ENCODE measurements at places on chromosomes 6 and 20. TPM values are rescaled to one million over a fixed set of nuclear protein-coding genes. Genes with fewer than 3 reads are reported as not detected.
A peak's percentile ranks its signal among the peaks of the same experiment; 100 is the strongest.

DNA sequence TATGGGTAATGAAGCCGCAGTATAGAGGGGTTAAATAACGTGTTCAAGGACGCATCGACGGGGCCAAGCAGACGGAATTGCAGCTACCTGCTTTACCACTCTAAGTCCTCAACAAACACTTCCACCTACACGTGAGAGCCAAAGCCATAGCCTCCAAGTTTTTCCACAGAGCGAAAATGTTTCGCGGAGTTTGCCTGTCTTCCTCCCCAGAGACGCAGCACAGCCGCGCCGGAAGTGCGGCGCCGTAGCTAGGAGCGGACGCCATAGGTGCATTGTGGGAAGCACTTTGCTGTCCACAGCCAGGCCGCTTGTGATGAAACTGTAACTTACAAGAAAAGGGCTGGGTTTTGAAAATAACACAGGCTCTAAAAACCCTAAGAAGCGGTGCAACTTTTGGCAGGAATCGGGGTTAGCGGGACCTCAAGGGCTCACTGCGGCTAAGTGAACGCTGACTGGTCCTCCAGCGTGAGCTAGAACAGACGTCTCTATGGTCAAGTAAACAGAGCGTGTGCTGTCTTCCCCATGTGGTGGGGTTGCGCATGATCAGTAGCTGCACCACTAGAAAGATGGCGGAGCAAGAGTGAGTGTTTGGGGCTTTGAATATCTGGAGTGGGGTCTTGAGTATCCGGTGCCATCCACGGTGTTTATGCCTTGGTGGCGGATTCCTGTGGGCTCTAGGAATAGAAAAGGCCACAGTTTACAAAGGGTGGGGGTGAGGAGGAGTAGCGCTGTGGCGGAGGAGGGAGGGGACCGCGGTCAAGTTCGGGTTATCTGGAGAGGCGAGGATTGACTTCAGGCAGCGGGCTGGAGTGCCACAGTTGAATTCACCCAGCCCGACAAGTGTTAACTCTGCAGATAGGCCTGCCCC, at the start of gene RPL7L1:
RPL7L1 (plus strand) TSS at position 245 of the 868 bp plus-strand sequence; CDS start at position 540, 295 bp downstream.
- peak; percentile 90 for DNase-seq

The CLPSL1 gene
- not detected for total RNA-seq

GRCh38 chr6:49384904-49385303, 78.1 kb downstream of the MMUT start:
- no peak for DNase-seq

DNA sequence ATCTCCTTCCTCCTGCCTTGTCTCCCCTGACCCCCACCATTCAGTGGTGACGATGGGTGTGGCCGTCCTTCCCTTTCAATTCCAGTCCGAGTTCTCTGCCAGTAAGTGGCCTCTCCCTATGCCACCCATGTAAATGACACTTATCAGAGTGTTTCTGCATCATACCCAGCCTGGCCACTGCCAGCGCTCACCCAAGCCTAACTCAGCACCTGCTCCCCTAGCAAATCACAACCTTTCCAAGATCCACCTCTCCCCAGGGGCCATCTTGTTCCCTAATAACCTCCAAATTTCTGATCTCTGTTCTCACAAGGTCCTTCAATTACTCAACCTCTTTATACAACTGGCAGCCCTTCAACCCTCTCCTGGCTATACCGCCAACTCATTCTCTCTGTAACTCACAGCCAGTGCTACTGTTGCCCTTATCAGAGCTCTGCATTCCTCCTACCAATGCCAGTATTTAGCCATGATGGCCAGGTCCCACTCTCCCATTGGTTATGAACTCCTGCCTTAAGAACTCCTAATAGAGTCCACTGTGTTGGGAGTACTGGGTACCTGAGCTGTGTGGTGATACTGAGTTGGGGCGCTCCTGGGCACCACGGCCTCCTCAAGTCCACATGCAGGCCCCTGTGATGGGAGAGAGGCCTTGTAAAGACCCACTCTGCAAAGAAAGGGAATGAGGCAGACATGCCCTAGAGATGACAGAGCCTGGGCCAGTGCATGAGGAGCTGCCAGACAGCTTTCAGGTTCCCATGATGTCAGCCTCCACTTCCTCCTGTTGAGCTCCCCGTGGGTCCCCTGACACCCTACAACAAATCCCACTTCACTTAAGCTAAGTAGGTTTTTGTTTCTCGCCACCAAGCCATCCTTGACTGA, 187.4 kb upstream of the RREB1 start:
- no peak for DNase-seq

DNA sequence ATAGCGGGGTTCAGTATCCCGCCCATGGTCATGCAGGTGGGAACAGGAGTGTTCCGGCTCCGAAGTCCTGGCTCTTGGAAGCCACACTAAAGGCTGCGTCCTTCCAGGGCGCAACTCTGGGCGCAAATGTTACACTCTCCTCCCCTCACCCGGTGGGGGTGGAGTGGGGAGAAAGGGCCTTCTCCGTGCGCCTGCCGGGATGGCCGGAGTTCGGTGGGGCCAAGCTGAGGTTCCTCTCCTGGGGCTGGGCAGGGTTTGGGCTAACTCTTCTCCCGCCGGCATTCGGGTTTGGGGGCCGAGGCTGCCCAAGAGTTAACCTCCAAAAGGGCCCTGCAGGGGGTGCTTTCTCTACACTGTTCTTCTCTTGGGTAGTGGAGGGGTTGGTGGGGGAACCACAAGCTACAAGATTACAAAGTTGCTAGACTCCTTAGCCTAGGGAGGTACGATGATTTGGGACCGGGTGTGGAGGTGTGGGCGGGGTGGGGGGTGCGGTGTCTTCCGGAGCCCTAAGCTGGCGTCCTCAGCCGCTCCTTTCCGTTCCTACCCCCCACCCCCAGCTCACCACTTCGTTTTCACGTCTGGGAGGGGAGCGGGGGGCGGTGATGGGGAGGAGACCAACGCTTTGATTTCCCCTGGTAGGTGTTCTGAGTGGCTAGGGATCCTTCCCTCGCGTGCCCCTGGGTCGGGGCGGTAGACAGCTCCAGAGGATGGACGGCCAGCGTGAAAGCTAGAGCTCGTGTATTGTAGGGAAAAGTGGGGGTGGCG, 12.3 kb downstream of the NRN1 start:
- no peak for DNase-seq

The DEFB124 gene
- total RNA-seq = not detected

GRCh38 chr6:70059039-70059719, 192.8 kb downstream of the COL19A1 start:
- DNase-seq = no peak

DNA sequence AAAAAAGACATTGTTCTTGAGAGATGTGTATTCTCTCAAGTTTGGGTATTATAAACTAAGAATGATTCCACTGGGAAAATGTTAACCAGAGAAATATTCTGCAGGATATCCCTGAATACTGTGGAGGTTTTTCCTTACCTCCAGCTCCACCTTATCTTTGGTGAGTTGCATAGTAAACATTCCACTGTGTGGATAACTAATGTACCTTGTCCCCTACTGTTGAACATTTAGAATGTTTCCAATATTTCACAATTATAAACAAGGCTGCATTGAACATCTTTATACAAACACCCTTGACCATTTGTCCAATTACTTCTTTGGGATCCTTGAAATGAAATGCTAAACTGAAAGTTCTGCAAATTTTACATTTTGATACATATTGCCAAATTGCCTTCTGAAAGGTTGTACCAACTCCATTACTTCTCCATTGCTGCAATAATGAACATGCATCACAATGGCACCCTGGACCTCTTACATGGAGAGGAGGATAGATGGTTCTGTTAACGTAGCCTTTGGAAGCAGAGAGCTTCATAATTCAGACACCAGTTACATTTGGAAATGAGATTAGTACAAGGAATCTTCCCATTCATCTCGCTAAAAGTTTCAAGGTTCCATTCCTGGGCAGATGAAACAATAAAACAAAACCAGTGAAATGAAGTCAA, 35.0 kb upstream of the STK35 start:
- no peak for DNase-seq

DNA sequence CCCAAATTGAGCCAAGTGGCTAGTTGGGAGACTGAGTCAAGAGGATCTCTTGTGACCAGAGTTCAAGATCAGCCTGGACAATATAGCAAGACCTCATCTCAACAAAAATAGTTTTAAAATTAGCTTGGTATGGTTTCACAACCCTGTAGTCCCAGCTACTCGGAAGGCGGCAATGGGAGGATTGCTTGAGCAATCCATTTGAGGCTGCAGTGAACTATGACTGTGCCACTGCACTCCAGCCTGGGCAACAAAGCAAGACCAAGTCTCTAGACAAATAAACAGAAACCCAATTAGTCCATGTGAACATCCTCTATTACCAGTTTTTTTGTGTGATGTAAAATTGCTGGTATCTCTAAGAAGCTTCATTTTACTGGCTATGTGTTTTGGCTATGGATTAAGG, 106.2 kb downstream of the TULP4 start:
- DNase-seq = no peak

- no peak for DNase-seq
Measured at GRCh38 chr6:20509212-20509611, 25.0 kb upstream of the CDKAL1 start.

GRCh38 chr20:24530131-24530680, 60.8 kb downstream of the SYNDIG1 start:
- no peak for DNase-seq

The C4B gene
- 58.3 TPM for total RNA-seq
